ENCODE measurements at places on chromosomes 5 and 9.

DNA sequence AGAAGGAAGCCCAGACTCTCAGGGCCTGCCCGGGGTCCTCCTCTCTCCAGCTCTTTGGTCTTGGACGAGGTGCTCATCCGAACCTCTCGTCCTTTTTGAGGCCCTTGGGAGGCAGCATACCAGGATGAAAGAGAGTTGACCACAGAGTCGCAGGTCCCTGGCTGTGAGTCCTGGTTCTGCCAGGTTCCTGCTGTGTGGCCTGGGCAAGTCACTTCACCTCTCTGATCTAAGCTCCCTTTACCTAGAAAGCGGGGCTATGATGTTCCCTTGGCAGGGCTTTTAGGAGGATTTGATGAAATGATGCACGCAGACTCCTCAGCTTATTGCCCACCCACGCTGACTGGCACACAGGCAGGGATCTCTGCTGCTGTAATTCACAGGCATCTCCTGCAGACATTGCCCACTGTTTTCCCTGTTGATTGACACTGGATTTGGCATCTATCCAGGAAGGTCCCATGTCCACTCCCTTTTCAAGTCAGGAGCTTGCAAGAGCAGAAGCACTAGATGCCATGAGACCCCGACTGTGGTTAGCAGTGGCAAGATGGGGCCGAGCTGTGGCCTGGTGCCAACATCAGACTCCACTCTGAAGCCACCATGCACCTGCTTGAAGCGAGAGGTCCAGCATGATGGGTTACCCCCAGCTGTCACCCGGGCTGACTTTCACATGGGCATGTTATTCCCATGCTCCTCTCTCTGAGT is 71.5 kb downstream of the MACROH2A1 start:
- DNase-seq, result no peak

DNA sequence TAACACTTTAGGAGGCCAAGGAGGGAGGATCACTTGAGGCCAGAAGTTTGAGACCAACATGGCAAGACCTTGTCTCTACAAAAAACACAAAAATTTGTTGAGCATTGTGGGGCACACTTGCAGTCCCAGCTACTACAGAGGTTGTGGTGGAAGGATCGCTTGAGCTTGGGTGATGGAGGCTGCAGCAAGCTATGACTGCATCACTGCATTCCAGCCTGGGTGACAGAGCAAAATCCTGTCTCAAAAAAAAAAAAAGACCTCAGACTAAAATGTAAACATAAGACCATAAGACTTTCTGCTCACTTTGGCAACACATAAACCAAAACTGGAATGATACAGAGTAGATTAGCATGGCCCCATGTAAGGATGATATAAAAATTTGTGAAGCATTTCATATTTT is 24.6 kb upstream of the NANS start:
- DNase-seq, result no peak

DNA sequence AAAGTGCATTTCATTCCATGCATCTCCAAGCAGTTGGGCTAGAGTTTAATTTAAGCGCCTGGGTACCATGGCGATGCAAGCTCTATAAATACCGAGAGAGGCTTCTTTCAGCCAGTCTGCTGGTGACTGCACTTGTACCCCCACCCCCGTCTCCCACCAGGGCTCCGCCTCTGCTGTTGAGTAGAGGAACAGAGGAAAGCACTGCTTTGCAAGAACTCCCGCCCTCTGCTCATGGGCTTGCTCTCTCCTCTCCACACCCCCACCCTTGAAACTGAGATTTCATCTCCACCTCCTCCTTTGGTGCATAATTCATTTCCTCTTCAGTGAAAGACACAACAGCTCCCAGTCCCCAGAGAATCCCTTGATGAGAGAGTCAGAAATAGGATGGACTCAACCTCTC is 5.1 kb upstream of the WWC1 start:
- DNase-seq, result no peak

DNA sequence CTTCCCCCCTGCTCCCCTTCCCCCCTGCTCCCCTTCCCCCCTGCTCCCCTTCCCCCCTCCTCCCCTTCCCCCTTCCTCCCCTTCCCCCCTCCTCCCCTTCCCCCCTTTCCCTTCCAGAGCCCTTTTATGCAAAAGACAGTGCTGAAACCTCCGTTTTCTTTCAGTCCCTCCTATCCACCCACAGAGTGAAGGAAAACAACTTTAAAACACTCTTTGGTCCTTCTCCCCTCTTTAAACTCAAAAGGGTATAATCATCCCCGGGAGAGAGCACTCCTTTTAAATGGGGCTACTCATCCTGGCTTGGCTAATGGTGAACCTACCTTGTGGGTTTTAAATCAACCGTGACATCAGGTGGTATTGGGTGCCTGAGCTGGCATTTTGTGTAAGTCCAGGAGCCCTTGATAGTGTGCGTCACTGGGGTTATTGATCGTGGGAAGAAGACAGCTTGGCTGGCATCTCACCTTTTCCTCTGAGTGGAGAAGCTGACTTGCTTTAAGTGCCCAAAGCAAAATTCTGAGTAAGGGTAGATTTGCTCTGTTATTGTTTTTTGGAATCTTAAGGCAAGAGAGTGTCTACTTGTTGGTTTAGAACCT is 2.7 kb downstream of the LARP1 start:
- peak; percentile 34 for DNase-seq

DNA sequence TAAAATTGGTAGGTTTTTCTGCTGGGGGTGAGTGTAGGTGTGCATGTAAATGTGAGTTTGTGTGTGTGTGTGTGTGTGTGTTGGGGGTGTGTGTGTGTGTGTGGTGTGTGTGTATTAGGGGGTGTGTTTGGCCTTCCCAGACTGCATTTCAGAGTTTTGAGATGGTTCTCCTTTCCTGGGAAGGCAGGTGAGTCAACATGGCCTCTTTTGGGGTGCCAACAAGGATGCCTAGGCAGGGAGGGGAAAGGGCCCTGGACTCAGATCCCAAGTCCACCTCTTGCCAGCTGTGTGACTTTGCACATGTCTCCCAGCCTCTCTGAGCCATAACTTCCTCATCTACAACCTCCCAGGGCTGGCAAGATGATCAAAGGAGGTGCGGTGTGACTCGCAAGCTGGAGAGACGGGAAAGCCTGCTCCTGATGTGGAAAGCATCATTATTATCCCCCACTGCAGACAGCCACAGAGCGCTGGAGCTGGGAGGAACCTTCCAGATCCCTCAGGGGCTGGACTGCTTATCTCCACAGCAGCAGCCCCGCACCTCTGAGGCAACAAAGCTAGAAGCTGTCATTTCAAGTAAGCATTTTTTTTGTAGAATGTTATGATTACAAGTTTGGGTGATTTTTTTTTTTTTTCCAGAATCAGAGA is 63.5 kb upstream of the TBC1D2 start:
- DNase-seq, result no peak

All from hematopoietic multipotent progenitor cell treated with erythropoietin and hydrocortisone succinate and interleukin-3 and kit ligand, for 8 days (in vitro differentiated cells).